ENCODE measurements at places on chromosomes 1 and 21.
A peak's percentile ranks its signal among the peaks of the same experiment; 100 is the strongest.

GRCh38 chr1:227317011-227317451, 1.3 kb downstream of the CDC42BPA start:
- no peak for DNase-seq

- no peak for DNase-seq
Observed at GRCh38 chr1:24205345-24206082, 18.4 kb upstream of the IFNLR1 start.

- DNase-seq: no peak
Observed at GRCh38 chr1:211333906-211334305, 7.3 kb downstream of the TRAF5 start.

GRCh38 chr1:88655685-88656299, 28.3 kb upstream of the PKN2 start:
- no peak for DNase-seq

DNA sequence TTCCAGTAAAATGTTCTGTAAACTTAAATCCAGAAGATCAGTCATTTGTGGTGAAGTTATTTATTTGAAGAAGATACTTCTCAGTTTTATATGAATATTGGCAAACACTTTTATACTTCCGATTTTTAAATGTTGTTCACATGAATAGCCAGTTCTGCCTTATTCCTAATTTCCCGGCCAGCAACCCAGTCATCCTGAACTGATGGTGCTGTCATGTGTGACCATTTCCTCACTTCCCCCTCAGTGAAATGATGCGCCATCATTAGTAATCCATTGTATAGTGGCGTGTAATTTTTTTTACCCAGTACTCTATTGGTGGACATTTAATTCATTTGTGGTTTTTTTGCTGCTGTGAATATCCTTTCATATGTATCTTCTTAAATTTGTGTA, 16.4 kb downstream of the GPSM2 start:
- no peak for DNase-seq

GRCh38 chr21:29360799-29361765, 62.4 kb downstream of the BACH1 start:
- DNase-seq: no peak

- no peak for DNase-seq
Observed at GRCh38 chr1:104699433-104699832, 949.7 kb downstream of the AMY1C start.

DNA sequence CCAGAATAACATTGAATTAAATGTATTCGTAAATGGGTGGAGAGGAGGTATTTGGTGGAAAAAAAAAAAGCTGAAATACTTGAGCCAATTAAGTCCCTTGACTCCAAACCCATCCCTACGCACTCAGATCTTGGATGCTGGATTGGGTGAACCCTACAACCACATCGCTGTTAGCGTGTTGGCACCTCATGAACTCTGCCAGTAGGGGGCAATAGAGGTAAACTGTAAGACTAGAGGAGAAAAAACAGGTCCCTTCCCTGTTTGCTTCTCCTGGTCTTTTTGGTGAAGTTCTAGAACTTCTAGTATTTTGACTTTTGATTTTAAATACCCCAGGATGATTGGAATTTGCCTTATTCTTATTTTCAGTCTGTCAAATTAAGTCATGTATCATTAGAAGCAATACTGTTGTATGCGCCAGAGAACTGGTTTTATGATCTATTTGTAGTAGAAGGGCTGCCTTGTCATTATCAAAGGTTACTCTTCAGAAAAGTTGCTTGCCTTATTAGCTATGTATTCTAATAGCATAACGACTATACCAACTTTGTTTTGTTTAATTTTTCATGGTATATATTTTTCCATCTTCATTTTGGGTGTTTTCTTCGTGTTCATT, 1.9 kb upstream of the OR13G1 start:
- DNase-seq: peak; percentile 6

- DNase-seq: no peak
Observed at GRCh38 chr1:87673309-87673708, 344.6 kb downstream of the LMO4 start.

- DNase-seq: no peak
Observed at GRCh38 chr1:79040424-79041082, 34.0 kb upstream of the ADGRL4 start.

DNA sequence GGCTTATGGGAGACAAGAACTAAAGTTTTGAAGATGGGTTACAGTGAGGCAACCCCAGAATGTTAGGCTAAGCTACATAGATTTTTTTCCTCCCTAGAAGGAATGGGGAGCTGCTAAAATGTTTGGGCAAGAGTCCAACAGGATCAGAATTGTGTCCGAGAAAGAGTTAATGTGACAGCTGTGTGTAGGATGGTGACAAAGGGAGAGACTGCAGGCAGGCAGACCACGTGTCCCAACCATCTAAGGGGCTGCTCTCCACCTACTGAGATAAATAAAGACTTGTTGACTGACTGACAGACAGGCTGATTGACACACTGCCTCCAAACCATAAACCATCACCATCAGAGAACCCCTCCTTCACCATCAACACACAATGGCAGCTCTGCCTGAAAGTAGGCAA, 133.7 kb upstream of the CTTNBP2NL start:
- no peak for DNase-seq

DNA sequence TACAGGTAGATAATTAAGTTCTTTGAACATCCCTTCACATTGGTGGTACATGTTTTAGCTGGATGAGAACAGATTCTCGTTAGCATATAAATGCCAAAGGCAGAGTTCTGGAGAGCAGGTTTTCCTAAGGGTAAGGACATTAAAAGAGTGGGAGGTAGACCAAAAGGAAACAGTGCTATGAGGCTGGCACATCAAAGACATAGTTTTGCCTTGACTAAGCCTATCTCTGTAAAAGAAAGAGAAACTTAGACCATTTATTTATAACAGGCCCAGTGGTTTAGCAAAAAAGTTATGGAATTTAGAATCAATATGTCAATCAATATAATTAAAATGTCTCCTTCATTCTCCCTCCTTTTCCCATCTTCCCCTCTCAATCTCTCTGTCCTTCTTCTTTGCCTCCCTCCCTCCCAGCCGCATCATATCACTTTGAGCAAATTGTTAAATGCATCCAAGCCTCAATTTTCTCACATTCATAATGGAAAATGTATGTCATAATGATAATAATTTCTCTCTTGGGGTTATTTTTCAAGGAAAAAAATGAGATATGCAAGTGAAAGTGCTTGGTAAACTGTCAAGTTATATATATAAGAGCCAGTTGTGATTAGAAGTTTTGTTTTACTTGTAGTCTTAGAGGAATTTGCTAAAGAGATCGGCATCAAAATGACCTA, 209.9 kb upstream of the SGIP1 start:
- no peak for DNase-seq

GRCh38 chr1:201505503-201505890, 1.4 kb downstream of the CSRP1 start:
- DNase-seq: no peak

GRCh38 chr1:41496080-41497055, 11.9 kb upstream of the EDN2 start:
- DNase-seq: peak; percentile 40

- DNase-seq: no peak
Observed at GRCh38 chr21:32360401-32360975, 32.3 kb downstream of the URB1 start.

- no peak for DNase-seq
Observed at GRCh38 chr1:19845555-19845954, 30.5 kb upstream of the RNF186 start.

- DNase-seq: no peak
Observed at GRCh38 chr1:47937586-47938254, 59.5 kb downstream of the TRABD2B start.

- no peak for DNase-seq
Observed at GRCh38 chr1:48684381-48684780, 92.3 kb downstream of the BEND5 start.

DNA sequence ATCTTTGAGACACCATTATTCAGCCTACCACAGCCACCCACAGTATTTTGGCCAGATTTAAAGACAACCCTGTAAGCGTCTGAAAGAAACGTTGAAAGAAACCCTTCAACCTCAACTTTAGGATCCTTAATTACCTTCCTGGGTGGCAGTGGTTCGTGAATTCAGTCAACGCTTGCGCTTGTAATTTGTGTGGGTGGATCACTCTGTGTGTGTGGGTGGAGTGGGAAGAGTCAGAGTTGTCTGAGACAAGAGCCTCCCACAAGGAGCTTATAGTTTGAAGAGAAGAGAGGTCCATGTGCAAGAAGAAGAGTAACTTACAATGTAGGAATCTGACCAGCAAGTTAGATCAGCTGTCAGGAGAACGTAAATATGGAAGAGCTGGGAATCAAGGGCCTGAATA, 8.4 kb downstream of the COQ8A start:
- DNase-seq: no peak

DNA sequence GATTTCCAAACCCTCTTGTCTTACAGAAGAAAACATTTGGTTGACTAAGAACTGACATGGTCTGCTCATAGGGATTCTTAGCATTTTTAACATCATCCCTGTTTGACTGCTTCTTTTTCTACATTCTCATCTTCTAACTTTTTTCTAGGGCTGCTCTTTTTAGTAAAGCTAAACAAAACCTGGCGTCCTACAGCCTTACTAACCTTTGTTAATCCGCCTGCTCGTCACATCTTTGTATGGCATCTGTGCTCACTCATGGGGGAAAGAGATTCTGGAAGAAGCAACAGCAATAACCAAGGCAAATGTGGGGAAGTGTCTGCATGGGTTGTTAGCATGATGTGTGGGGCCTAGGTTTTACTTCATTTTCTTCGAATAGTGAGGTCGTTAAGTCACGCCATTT, 92.0 kb downstream of the KIF1B start:
- DNase-seq: no peak

All from HuH-7.5 (cell line).